ENCODE measurements at places on chromosomes 12 and 14.

DNA sequence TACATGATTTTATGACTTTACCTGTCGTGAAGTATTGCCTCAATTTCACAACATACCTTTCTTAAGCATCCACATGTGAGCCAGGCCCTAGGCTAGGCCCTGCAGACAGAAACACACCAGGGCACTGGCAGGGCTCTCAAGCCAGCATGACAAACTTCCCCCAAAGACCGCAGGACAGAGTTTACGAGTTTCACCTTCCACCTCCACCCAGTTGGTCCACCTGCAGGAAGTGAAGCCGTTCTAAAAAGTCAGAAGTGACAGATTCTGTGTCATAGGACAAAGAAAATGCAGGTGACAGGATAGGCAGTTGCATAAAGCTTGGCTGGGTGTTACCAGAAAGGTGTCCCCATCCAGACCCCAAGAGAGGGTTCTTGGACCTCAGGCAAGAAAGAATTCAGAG is 382.3 kb downstream of the PCNX1 start:
- DNase-seq = no peak

- DNase-seq = no peak
Observed at GRCh38 chr14:77508249-77508648, 9.6 kb upstream of the ISM2 start.

DNA sequence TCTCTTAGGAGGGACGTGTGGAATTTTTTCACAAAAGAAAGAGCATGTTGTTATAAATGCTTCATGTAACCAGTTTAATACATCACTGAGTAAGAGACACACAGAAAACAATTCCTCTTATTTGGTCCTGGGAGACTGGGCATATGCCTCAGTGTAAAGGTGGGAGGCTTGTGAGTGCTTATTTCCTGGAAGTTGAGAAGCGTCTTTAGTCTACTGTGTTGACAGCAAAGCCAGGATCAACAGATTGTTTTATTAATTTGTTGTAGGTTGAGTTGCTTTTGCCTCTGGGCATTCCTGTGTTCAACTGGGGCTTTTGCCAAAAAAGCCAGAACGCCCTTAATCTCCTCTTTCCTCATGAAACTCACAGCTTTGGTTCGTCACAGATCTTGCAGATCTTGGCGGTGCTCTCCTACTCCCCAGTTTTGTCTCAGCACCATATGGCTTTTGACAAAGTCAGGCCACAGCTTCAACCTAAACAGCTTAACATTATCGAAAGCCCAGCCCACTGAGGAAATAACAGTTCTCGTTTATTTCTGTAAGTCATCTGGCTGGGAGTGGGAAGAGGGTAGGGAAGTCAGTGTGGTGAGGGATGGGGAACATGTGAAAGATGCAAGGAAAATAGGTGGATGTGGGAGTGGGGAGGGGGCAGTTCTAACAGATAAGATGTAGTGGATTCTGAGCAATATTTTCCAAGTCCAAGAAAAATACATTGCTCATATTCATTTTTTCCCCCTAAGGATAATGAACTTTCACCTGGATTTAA is 227.2 kb downstream of the DACT1 start:
- peak; percentile 62 for DNase-seq

DNA sequence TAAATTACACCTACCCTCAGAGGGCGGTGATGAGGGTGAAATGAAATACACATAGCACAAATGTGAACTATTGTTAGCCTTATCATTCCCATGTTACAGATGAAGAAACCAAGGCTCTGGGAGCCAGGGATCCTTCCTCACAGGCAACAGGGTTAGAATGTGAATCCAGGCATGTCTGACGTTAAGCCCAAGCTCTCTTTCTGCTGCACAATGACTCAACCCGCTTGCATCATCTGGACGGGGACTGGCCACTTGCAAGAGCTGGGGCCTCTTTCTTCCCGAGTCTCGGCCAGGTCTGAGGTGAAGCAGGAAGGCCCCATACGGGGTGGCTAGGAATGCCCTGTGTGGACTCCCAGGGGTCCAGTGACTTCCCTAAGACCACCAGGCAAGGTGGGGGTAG is 105.2 kb downstream of the RBM19 start:
- no peak for DNase-seq

GRCh38 chr12:97181571-97182265 is 274.7 kb downstream of the NEDD1 start:
- DNase-seq = no peak

- DNase-seq = no peak
Observed at GRCh38 chr14:68036202-68036601, 216.6 kb downstream of the RAD51B start.

DNA sequence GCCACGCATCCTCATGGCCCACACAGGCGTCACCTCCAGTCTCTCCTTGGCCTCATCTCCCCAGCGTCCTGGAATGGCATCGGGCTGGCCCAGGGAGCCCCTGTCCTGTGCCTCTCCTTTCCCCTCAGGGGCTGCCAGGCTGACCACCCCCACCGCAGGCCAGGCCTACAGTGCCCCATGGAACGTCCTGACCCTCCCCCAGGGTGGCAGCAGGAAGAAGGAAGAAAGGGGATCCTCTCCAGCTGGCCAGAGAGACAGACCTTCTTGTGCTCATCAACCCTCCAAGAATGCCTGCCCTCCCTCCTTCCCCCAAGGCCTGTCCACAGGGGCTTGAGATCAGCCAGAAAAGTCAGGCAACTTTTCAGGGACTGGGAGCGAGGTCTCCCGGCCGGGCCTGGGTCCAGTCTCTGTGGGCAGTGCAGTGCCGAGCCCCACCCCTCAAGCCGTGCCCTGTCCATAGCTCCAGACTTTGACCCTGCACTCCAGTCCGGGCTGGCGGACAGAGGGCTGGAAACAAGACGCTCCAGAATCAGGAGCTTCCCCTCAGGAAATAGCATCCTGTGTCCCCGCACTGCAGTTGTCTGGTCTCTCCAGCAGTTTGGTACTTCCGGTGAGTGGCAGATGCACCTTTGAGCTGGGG is at the start of gene DAO:
TSS of gene DAO (plus strand) at position 478 of the 640 bp plus-strand sequence. CDS start 4,915 bp downstream, outside the sequence.
- no peak for DNase-seq

DNA sequence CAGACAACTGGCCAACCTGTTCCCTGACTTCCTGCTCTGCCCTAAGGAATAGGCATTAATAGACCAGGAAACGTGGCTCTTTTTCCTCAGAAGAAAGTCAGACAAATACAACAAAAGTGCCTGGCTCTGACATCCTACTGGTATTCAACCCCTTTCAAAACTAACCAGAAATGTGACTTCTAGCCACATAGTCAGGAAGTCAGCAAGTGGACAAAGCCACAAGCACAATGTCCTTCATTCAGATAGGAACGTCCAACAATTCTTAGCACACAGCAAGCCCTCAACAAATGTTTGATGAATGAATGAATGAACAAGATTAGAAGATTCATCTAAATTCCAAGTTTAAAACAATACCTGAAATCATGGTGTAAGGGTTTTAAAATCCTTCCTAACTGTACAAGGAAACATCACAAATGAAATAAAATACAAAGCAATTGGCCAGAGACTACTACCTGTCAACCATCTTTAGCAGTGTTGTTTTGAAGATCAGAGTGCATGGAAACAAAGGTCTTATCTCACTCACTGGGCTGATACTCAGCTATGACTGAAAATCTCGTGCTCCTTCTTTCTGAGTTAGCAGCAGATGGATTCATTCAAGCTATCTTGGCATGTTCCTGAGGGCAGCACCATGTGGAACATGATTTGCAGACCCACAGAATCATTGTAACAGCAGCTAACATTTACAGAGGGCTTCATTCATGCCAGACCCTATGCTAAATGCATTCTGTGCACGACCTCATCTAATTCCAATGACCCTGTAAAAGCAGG is 16.5 kb downstream of the APPL2 start:
- DNase-seq = no peak

DNA sequence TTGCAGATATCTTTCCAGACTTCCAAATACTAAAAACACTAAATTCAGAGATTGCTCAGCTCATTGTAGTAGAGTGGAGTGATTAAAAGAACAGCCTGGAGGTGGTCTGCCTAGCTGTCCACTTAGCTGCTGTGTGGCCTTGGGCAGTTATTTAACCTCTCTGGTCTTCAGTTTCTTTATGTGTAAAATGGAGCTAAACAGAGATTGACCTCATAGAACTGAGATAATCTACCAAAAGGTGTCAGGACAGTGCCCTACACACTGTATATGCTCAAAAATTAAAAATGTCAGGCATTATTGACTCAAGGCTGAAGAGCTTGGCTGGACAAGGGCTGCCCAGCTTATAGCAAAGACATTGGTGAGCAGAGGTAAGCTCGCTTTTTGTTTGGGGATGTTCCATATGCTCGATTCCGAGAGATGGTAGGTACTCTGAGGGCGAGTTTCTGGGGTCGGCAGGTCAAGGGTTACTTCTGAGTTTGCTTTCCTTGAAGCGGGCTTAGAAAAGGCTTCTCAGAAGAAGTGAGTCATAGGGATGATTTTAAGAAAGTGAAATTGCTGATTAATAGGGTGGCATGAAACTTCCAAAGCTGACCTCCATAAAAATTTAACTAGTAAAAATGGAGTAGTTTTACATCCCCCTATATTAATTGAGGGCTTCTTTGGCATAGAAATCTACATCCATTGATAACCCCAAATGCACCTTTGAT is 107.5 kb downstream of the GPATCH2L start:
- no peak for DNase-seq

DNA sequence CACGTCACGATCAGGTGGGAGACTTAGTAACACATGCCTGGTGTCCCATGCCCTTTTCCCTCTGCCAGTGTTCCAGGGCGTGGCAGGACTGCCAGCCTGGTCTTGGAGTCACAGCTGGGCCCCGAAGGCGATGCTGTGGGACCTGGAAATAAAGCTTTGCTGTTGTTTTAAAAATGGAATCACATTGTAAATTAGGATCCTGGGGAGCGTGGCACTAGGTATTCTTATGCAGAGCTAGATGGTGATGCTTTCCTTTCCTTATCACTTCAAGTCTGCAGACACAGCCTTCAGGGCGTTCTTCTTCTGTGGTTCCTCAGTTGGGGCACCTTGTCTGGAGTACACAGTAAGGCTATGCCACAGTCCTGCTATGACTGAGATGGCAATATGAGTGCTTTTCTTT is 64.6 kb downstream of the BICD1 start:
- no peak for DNase-seq

DNA sequence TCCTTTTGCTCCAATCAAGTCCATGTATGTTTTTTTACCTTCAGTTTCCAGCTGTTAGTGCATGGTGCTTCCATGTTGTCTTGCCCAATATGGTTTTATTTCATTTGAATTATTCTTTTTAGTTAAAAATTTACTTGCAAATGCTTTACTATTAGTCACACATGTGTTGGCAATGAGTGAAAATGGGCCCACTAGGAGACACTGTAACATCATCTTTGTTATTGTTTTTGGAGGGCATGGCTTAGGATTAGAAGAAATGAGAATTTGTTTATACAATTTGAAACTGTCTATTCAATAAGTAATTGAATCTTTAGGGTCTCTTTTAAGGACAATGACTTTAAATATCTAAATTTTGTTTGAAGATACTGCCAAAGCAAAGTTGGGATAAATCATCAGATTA is 133.7 kb downstream of the BRMS1L start:
- DNase-seq = peak; percentile 63

GRCh38 chr12:12323591-12323990 is 26.5 kb downstream of the MANSC1 start:
- no peak for DNase-seq

DNA sequence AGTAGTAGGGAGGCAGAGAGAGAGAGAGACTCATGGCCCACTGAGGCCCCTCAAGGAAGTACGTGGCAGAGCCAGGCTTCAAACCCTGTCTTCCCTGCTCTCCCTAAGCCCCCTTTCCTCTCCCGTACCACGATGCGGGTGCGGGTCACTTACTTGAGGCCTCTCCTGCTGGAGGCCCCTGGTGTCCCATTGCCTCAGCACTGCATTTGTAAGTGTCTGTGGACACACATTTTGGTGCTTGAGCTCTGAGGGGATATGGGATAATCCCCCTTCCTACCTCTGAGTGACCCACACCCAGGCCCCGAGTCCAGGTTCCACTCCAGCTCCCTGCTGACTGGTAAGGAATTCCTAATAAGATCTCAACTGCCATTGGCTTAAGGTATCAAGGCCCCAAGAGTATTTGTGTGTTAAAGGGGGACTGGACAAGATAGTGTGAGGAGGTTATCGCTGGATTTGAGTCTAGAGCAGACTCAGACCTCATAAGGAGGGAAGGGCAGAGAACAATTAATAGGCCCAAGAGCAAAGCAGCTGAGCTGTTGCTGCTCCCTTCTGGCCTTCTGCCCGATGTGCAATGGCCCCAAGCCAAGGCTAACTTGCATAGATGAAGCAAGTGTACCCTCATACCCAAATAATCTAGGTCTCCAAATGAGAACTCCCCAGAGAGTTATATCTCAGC is 71.9 kb downstream of the CRACR2A start:
- DNase-seq = peak; percentile 74

DNA sequence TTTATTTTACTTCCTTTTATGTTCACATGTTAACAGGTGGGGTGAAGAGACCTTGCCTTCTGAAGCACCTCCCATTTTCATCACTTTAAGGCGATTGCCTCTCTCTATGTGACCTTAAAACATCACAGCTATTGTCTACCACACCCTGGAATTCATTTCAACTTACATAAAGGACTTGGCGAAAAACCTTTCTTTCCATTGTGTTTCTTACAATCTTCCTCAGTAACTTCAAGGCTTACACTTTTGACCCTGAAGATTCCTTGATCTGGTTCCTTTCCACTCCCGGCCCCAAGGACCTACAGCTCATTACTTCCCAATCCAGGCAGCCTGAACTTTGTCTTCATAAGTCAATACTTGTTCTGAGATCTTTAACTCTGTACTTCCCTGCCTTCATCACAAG is 443.3 kb downstream of the ADAMTS20 start:
- no peak for DNase-seq

GRCh38 chr12:22083167-22083566 is 37.1 kb downstream of the CMAS start:
- DNase-seq = peak; percentile 7

- DNase-seq = no peak
Observed at GRCh38 chr12:90262251-90262650, 553.6 kb upstream of the ATP2B1 start.

GRCh38 chr12:110690127-110690430 is 1.2 kb upstream of the HVCN1 start:
- no peak for DNase-seq

- no peak for DNase-seq
Observed at GRCh38 chr12:69901221-69901905, 76.3 kb downstream of the MYRFL start.

DNA sequence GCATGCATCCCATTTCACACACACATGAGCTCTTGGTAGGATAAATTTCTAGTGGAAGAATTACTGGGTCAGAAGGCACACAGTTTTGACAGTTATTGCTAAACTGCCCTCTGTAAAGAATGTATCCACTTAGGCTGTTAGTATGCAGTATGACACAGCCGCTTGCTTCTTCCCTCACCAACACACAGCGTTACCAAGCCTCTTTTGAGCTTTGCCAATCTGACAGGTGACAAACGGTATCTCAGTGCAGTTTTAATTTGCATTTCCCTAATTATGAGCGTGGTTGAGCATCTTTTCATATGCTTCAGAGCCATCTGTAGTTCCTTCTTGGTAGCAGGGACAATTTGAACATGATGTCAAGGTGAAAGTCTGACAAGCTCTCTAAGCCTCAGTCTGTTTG is 42.9 kb downstream of the HRK start:
- DNase-seq = no peak

GRCh38 chr14:68733086-68733914 is 59.6 kb downstream of the ZFP36L1 start:
- DNase-seq = no peak

- peak; percentile 77 for DNase-seq
Observed at GRCh38 chr14:64879635-64880220, at the start of gene SPTB. Gene SPTB (minus strand): TSS chr14:64879907. CDS start chr14:64823094, 56,813 bp downstream.

GRCh38 chr14:100305324-100306100 is 732 bp downstream of the SLC25A29 start:
- DNase-seq = no peak
